ENCODE measurements at places on chromosomes 1 and 21.

- DNase-seq: no peak
Observed at GRCh38 chr1:162191396-162192305, 122.2 kb downstream of the NOS1AP start.

DNA sequence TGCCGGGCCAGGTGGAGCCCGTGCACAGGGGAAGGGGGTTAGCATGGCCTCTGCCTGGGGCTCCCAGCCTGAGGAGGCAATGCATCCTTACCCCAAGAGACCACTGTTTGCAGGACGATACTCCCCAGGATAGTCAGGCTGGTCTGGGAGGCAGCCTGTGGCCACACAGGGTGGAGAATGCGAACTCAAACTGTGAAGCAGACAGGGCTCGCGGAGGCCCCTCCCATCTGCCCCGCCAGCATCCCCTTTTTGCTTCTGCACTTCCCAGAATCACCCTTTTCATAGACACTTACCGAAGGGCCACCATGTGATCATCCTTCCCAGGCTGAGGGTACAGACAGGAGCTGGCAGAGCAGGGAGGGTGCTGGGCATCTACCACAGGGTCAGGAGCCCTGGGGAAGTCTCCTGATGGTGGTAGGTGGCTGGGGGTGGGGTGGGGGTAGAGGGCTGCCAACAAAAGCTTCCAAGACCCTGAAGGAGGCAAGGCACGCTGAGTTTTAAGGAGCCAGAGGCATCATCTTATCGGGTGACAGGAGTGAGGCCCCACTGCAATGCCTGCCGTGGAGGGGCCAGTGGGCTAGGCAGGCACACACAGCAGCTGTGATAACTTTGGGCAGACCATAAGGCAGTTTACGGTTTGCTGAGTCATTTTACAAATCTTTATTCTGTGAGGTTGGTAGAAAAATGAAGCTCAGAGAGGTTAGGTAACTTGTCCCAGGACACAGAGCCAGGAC, 31.3 kb upstream of the BTG2 start:
- DNase-seq: no peak

DNA sequence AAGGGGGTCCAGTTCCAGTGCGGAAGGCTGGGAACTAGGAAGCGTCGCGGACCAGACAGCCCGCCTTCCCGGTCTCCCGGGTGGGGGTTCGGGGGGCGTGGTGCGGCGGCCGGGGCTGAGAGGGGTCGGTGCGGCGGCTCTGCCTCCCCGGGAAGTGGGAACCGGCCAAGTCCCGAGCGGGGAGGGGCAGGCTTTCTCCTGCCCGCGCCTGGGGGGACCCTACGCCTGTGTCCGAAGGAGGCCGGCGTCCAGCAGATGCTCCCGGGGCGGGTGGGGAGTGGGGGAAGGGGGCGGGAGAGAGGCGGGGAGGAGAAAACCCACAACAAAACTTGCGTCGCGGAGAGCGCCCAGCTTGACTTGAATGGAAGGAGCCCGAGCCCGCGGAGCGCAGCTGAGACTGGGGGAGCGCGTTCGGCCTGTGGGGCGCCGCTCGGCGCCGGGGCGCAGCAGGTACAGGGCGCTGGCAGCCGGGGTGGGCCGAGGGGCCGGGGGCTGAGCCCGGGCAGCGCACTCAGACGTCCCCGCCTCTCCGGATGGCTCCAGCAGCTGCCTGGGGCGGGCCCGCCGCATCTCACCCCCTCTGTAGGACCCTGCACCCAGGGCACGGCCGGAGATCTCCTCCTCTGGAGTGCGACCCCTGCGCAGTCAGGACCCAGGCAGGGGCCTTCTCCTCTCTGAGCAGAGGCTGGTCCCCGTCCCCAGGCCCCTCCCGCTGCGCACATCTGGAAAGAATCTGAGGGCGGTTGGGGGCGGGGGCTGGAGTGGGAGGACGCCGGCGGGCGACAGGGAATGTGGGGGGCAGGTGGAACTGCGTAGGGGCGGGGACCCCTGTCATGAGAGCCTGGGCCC, at the start of gene PODN:
Gene PODN (plus strand): TSS at position 355 of the 849 bp plus-strand sequence. CDS start 7,643 bp downstream, outside the sequence.
- DNase-seq: no peak

- DNase-seq: no peak
Observed at GRCh38 chr1:185224132-185224531, 67.2 kb downstream of the SWT1 start.

DNA sequence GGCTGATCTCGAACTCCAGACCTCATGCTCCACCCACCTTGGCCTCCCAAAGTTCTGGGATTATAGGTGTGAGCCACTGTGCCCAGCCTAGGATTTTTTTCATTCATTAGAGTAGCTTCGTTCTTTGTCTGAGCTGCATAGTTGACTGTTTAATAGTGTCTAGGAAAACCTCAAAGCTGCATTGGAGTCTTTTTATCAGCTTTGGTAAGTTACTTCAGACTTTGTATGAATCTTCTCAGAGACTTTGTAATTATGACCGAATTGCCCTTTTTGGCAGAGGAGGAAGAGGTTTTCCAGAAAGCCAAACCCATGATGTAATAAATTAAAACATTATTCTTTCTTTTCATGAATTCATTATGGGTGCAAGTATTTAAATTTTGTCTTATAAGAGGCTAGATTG, 5.1 kb downstream of the DNAJB4 start:
- DNase-seq: no peak

- no peak for DNase-seq
Observed at GRCh38 chr1:32925403-32926162, 24.4 kb upstream of the TMEM54 start.

DNA sequence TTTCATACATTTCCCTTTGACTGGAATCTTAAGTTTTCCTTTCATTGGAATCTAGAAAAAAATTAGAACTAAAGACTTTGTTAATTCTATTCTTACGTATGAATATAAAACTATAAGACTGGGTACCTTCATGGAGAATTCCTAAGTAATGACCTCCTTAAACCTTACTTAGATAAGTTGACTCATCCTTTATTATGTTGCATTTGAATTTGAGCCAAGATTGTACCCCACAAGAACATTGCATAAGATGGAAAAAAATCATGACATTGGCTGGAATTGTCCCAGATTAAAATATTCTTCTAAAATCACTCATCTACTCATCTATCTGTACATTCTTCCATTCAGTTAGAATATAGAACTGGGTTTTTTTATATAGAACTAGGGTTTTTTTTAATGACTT, 137.4 kb downstream of the C1orf21 start:
- DNase-seq: no peak

GRCh38 chr1:23763041-23763577, 15.1 kb upstream of the PITHD1 start:
- DNase-seq: no peak

DNA sequence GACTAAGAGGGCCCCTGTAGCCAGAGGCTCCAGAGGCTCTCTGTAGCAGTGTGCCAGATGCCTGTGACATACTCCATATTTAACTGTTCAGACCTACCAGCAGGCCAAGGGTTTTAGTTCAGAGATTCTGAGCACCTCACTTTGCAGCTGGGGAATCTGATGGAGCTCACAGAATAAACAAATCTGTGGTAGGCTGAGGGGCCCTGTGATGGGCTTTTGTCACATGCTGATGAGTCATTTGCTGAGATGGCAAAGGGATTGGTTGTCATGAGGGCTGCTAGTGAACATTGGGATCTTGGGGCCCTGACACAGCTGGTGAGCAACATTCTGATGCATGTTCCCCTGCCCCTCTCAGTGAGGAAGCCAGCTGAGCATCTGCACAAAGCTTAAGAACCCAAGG, 482.2 kb downstream of the CAMTA1 start:
- no peak for DNase-seq

DNA sequence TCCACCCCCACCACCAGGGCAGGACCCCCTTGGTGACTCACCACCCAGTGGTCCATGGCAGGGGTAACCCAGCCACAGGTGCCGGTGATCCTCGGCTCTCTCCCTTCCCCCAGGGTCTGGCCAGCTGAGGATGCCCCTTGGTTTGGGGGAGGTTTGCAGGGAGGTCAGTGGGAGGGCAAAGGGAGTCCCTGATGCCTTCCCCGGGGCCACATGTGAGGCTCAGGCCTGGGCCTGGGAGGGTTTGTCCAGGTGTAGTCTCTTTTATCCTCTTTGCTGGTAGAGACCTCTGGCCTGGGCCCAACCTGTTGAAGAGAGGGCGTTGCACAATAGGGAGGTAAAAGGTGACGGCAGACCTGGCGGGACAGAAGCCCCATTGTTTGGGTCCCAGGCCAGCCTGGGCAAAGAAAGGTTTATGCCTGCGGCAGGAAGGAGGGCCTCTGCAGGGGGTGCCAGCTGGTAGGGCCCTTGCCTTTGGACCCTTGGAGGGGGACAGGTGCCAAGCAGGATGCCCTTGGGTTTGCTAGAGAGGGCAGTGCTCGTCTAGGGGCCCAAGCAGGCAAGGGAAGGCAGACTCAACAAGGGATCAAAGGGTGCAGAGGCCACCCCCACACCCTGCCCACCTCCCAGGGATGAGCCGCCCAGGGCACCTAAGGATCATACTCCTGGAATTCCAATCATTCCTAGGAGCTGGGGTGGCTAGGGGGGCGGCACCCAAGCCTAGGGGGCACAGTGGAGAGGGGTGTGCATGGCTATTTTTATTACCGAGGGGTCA, 760 bp upstream of the TINAGL1 start:
- no peak for DNase-seq

DNA sequence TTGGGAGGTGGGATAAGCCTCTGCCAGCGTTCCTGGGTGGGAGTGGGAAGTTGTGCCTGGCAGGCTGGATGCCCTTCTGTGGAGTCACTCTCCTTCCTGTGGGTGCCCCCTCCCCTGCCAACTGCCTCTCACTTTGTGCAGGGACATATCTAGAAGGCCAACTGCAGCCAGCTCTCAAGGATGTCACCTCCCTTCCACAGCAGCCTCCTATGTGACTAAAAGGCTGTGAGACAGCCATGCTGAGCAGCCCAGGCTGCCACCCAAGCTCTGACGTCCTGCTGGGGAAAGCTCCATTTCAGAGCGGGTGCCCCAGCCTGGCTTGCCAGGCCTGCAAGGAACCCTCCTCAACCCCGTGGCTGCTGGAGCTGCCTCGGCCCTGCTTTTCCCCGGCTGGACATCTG, 19.6 kb upstream of the SLC26A9 start:
- no peak for DNase-seq

GRCh38 chr1:216587715-216588114, 135.5 kb downstream of the ESRRG start:
- DNase-seq: no peak

Measured in esophagus squamous epithelium (tissue), 5 donors.